ENCODE measurements at places on chromosomes 11 and 22.

GRCh38 chr11:34637303-34637702 is 16.4 kb downstream of the EHF start:
- no peak for DNase-seq

- DNase-seq, result no peak
Observed at GRCh38 chr11:123549926-123550917, 104.2 kb downstream of the SCN3B start.

DNA sequence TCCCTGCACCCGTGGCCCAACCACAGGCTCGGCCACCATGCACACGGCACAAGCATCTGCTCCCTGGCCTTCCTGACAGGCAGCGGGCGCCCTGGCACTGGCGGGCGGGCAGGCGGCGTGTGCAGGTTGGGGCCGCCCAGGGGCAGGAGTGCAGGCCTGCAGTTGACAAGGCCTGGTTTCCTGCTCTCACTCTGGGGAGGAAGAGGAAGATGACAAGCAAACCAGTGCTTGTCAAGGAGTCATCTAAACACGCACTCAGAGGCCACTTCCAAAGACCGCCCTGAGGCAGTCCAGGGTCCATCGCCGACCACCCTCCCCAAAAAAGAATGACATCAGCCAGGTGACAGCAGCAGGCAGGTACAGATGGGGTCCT is 65.3 kb upstream of the LINC01488 start:
- no peak for DNase-seq

GRCh38 chr11:8039530-8040260 is 41.3 kb upstream of the TUB start:
- no peak for DNase-seq

DNA sequence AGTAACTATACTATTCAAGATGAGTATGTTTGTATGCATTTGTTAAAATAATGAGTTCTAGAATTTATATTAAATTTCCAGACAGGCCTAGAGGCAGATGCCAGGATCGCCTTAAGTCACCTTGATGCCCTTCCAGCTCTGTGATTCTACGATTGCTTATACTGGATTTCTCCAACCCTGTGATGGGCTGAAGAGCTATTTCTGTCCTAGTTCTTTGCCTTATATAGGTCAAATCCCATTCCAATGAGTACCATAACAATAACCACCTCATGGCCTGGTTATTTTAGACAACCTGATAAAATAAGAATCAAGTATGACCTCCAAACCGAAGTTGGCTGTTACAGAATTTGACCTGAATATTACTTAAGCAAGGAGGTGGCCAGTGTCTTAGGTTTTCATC is 79.8 kb upstream of the BLID start:
- no peak for DNase-seq

DNA sequence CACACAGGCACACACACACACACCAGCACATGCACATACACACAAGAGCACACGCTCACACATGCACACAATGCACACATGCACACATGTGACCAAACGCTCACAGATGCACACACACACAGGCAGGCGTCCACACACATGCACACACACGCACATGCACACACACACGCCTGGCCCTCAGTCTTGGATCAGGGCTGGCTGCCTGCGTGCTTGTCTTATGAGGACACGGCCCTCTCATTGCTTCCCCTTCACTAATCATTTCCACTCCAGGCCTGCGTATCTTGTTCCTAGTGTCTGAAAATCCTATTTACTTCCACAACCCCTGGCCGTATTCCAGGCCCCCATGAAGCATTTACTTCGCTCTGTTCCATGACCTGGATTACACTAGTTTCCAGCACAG is 740.5 kb downstream of the BRD1 start:
- no peak for DNase-seq

DNA sequence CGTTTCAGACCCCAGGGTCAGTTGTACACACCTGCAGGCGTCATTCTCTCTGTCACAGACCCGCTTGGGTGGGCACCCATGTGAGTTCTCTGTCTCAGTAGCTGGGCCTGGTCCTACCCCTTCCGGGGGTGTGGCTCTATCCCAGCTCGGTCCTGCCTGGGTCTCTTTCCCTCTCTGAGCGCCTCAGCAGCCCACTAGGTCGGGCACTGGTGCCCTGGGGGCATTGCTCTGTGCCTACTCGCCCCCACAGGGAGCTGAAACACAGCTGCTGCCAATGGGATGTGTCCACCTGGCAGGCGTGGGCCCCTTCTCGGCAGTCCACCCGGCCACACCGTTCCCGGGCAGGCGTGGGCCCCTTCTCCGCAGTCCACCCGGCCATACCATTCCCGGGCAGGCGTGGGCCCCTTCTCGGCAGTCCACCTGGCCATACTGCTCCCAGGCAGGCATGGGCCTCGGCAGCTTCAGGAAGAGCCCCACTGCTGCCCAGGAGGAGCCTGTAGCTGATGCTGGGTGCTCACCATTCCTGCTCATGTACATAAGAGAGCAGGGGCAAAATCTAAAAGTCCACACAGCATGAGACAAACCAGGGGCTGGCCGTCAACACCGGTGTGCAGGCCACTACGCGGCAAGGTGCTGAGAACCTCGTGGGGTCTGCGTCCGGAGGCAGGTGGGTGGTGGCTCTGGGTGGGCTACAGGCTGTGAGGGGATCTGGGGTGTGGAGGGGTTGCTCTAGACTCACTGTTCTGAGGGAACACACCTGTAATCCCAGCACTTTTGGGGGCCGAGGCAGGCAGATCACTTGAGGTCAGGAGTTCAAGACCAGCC is 12.3 kb downstream of the MLC1 start:
- DNase-seq, result no peak

GRCh38 chr11:125202362-125202880 is 37.9 kb downstream of the PKNOX2 start:
- DNase-seq, result no peak

DNA sequence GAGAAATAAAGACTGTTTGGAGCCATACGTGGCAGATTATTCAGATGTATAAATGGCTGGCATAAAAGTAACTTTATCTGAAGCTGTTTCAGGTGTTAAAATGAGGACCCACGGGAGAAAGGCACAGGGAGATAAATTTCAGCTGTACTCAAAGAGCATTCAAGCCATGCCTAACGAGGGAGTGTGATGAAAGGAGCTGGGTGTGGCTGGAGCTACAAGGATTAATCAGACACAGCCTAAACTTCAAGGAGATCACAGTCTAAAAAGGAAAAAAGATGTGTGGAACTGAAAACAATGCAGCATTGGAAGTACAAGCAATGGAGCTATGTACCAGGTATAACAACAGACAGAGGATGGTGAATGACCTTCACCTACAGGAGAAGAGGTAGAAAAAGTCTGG is 120.8 kb upstream of the APOA1 start:
- no peak for DNase-seq

GRCh38 chr22:22452211-22452610 is 56.3 kb downstream of the ZNF280B start:
- no peak for DNase-seq

DNA sequence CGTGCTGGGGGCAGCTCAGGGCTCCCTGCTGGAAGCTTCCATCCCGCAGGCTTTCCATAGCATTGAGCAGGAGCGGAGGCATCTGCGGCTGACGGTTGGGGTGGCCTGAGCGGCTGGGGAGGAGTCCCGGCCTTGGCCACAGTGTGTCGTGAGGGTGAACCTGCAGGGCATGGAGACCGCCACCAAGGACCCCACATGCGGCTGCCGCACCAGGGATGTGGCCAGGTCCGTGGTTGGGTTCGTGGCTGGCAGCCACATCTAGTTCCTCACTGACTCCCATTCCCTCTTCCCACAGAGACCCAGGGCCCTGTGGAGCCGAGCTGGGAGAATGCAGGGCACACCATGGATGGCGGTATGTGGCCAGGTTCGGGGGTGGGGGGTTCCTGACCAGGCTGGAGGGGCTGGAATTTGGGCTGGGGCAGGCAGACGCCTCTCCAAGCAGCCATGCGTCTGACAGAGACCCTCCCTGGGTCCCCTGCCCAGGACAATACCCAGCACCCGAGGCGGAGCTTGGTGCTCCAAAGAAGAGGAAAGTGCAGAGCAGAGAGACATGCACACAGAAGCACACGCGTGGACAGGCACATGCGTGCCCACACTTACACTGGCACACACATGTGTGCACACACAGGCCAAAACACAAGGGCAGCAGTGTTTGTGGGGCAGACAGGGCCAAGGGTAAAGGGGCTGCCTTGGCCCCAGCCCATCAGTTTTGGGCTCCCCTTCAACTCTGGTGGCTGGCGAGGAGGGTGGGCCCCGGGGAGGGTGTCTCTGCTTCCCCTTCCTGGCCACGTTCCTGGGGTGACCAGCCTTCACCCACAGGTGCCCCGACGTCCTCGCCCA is 2.7 kb downstream of the MUC5B start:
- no peak for DNase-seq

- no peak for DNase-seq
Observed at GRCh38 chr11:105693075-105693759, 83.3 kb downstream of the GRIA4 start.

DNA sequence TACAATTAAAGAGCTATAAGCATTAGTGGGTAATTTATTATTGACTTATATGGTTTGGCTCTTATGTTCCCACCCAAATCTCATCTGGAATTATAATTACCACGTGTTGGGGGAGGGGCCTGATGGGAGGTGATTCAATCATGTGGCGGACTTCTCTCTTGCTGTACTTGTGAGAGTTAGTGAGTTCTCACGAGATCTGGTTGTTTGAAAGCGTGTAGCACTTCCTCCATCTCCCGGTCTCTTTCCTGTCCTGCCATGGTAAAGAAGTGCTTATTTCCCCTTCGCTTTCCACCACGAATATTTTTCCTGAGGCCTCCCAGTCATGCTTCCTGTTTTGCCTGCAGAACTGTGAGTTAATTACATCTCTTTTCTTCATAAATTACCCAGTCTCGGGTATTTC is 28.1 kb upstream of the CHORDC1 start:
- no peak for DNase-seq

GRCh38 chr22:50151571-50152537 is 18.7 kb upstream of the PANX2 start:
- DNase-seq, result no peak

- peak; percentile 27 for DNase-seq
Observed at GRCh38 chr11:96388891-96389719, 607 bp downstream of the CCDC82 start.

GRCh38 chr22:33883561-33883960 is 36.7 kb downstream of the LARGE1 start:
- DNase-seq, result no peak

DNA sequence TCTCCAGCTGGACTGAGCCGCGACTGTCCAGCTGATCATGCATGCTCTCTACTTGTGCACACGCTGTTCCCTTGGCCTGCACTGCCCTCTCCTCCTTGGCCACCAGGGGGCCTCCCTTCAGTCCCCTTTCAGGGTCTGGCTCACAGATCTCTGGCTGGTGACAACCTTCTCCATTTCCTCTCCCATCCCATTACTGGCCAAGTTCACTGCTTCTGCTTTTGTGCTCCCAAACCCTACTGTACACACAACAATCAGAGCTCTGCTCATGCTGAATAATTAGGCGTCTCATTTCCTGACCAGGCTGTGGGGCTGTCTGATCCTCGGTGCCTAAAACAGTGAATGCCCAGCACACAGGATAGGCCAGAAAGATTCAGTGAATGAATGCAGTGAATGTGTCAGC is 224.0 kb upstream of the NARS2 start:
- peak; percentile 42 for DNase-seq

- no peak for DNase-seq
Observed at GRCh38 chr11:102447193-102447592, 5.4 kb downstream of the TMEM123 start.

DNA sequence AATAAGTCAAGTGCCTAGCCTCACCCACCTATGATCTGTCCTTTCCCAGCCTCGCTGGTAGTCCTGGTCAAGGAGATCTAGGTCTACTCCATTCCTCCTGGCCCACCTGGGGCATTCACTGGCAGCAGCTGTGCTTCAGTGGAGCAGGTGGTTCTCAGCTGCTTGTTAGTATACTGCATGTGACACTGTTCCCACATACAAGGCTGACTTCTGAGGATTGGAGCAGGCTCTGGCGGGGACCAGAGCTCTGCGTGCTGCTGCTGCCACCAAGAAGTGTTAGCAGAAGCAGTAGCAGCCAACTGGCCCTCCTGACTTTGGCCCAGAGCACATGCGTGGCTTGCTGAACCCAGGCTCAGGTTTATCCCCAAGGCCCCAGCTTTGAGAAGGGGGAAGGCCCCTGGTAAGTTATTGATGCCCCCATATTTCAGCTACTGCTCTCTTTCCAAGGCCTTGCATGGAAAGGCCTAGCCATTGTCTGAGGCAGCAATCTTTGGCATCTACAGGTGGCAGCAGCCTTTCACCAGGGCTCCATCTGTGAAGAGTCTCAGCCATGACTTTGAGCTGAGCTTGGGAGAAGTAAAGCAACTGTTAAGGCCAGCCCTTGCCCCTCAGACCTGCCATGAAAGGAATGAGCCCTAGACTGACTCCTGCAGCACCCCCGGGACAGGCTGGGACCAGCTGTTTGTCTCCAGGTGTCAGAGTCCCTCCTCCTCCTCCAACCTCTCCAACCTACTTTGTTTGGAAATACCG is 26.5 kb downstream of the ARHGAP1 start:
- no peak for DNase-seq

GRCh38 chr11:11312738-11313137 is 40.3 kb downstream of the CSNK2A3 start:
- DNase-seq, result no peak
